ENCODE measurements at places on chromosomes 7 and 10.
A peak's percentile ranks its signal among the peaks of the same experiment; 100 is the strongest.

- no peak for DNase-seq
Observed at GRCh38 chr10:97898429-97898828, 48.8 kb downstream of the GOLGA7B start.

- DNase-seq: no peak
Observed at GRCh38 chr7:133801341-133801740, 325.8 kb upstream of the LRGUK start.

GRCh38 chr7:74183653-74184450 is 9.7 kb downstream of the EIF4H start:
- peak; percentile 35 for DNase-seq

- no peak for DNase-seq
Observed at GRCh38 chr10:191703-192518, 56.7 kb downstream of the ZMYND11 start.

DNA sequence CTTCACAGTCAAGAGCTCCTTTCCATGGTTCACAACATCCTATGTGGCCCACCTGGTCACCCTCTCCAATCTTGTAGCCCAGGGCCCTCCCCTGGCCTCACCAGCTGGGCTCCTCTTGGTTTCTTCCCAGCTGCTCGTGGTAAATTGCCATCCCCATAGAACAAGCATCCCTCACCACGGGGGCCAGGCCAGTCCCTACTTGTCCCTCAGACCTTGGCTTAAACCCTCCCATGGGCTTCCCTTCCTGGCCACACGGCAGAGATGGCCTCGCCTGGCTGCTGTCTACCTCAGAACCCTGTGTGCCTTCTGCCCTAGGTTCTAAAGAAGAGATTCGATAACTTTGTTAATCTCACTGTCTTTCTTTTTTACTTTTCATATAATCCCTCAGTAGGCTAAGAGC is 153.3 kb upstream of the TCERG1L start:
- DNase-seq: no peak

GRCh38 chr10:76285012-76285411 is 853.6 kb downstream of the LRMDA start:
- DNase-seq: no peak

GRCh38 chr7:132654150-132654549 is 77.9 kb upstream of the PLXNA4 start:
- DNase-seq: peak; percentile 16
